ENCODE measurements at places on chromosomes 3 and 15. TPM values are rescaled to one million over a fixed set of nuclear protein-coding genes. Genes with fewer than 3 reads are reported as not detected.

Gene NTRK3
- total RNA-seq: 87.3 TPM

Gene FEZF2
- total RNA-seq: not detected

Gene OSBPL10
- 153 TPM for total RNA-seq

Gene EFCAB12
- total RNA-seq: 0.68 TPM

Gene LOXL1
- total RNA-seq: 164 TPM

Gene PAQR9
- not detected for total RNA-seq

Gene CCR8
- total RNA-seq: not detected

Gene HACD2
- 22.6 TPM for total RNA-seq

Gene ROPN1
- total RNA-seq: not detected

Gene RTP1
- 0.27 TPM for total RNA-seq

Gene RFTN1
- 69.7 TPM for total RNA-seq

Gene SOX14
- not detected for total RNA-seq

Gene ACKR4
- 13.5 TPM for total RNA-seq

DNA sequence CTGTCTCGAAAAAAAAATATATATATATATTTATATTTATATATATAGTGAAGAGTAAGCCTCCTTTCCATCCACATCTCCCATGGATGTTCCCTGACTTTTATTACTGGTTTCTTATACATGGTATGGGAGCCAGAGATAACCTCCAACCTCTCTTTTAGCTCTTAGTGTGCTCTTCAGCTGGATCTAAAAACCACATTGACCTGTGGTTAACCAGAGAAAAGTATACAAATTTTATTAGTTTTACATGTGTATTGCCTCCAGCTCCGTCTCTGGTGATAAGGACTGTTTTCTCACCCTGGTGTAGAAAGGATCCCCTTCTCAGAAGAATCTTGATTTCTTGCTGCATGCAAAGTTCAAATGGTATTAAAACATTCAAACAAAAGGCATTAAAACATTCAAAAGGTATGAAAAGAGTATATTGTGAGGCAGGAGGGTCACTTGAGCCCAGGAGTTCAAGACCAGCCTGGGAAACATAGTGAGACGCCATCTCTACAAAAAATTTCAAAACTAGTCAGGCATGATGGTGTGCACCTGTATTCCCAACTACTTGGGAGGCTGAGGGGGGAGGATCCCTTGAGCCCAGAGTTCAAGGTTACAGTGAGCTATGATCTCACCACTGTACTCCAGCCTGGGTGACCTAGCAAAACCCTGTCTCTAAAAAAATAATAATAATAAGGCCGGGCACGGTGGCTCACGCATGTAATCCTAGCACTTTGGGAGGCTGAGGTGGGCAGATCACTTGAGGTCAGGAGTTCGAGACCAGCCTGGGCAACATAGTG is 13.5 kb upstream of the TTBK2 start:
- no peak for DNase-seq

GRCh38 chr3:152156880-152157279 is 111.8 kb upstream of the MBNL1 start:
- no peak for DNase-seq

DNA sequence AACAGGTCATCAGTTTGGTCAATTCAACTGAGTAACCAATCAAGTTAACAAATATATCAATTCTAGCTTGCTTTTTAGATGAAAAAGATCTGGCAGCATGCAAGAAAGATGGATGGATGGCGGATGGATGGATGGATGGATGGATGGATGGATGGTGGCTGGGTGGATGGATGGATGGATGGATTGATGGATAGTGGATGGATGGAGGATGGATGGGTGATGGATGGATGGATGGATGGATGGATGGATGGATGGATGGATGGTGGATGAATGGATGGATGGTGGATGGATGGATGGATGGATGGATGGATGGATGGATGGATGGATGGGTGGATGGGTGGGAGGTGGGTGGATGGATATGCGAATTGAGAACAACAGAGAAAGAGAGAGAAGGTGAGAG is 303.7 kb upstream of the IGF1R start:
- no peak for DNase-seq

DNA sequence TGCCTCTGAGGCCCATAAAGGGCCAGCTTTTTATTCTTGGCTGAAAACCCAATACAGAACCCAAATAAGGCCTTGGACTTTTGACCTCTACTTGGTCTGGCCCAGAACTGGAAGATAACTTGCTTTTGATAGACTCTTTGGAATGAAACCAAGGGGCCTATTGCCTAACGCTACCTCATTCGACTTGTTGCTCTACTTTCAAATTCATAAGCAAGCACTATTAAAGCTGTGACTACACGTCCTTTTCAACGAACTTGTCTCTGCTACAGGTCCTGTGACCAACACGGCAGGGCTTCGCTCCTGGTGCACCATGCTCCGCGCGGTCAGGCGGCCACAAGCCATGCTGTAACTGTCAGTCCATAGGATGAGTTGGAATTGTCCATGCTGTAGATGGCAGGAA is 385.4 kb downstream of the MFSD1 start:
- no peak for DNase-seq

GRCh38 chr15:63195569-63196015 is 6.2 kb downstream of the RAB8B start:
- no peak for DNase-seq

DNA sequence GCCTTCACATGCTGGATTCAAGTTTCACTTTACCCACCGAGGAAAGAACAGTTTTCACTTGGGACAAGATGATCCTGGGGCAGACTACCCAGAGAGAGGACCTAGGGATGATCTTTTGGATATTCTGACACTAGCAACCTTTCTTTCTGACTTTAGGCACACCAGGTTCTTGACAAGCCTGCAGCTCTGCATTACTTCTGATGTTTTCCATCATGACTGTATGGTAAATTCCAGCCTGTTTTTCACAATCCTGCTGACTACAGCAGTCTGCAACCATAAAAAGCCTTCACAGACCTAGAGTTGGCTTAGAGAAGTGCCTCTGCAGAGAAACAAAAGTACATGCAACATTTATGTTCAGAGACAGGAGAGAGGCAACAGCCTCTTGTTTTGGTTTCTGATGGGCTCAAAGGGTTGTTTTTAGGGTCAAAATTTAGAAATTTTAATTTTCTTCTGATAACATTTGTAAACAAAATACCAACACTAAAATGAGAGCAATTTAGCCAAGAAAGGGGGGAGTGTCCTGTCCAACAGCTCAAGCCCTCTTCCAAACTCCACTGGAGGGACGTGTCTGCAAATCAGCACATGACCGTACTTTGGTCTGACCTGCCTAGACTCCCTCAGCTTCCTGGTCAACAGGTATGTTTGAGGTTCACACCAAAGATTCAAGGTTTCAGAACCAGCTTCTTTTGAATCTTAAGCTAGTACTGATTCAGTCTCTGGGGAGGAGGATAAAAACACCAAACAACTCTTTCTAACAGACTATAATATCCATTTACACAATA is 799 bp downstream of the ABI3BP start:
- no peak for DNase-seq

GRCh38 chr3:52237006-52237656 is 1.8 kb downstream of the TWF2 start:
- DNase-seq: no peak

GRCh38 chr15:65952391-65953053 is 83.2 kb downstream of the RAB11A start:
- DNase-seq: no peak

GRCh38 chr3:63986146-63986545 is 37.1 kb downstream of the PSMD6 start:
- DNase-seq: no peak

GRCh38 chr15:68674975-68675374 is 96.2 kb downstream of the CORO2B start:
- no peak for DNase-seq

GRCh38 chr3:138944929-138945708 is 1.8 kb downstream of the FOXL2 start:
- no peak for DNase-seq

DNA sequence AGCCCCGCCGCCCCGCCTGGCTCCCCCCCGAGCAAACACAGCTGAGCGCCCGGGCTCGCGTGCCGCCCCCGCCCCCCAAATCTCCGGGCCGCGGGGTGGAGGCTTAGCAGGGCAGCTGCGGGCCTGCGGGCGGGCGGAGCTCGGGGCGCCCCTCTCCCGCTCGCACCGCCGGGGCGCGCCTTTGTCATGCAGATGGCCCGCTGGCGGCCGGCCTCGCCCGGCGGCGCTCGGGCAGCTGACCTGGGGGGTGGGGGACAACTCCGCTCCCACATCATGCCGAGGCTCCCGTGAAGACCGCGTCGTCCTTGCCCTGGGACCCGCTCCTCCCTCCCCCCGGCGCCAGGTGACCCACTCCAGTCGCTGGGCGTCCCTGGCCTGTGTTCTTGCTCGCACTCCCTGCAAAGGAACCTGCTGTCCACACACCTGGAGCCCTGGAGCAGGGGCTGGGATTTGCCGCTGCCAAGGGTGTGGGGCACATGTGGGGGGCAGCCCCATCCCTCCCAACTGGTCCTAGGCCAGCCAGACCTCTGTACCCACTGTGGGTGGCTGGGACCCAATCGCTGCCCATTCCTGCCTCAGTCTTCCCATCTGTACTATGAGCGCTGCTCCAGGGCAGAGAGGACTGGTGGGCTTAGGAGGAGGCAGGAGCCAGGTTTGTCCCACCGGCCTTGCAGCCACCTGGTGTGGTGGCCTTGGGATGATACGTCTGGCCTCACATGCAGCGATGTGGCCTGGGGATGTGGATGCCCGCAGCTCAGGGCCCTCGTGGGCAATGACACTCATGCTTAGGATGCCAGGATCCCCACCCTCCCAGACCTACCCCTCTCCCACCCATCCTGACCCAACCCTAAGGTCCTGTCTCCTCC is 33.5 kb downstream of the DNAJB8 start:
- no peak for DNase-seq

DNA sequence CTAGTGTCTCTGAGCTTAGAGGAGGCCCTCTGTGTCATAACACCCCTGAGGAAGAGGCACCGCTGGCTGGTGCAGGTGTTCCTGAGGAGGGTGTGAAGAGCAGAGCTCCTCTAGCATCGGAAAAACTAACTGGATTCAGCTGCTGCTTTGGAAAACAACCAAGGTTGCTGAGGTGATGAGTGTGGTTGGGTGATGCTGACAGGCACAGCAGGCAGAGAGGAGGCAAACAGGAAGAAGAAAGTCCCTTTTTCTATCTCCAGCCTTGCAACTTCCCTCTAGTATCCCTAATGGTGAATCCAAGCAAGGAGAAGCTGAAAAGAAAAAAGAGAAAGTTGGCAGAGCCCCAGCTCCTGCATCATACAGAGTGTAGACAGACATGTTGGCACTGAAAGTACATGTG is 3.8 kb upstream of the OR4F15 start:
- no peak for DNase-seq

DNA sequence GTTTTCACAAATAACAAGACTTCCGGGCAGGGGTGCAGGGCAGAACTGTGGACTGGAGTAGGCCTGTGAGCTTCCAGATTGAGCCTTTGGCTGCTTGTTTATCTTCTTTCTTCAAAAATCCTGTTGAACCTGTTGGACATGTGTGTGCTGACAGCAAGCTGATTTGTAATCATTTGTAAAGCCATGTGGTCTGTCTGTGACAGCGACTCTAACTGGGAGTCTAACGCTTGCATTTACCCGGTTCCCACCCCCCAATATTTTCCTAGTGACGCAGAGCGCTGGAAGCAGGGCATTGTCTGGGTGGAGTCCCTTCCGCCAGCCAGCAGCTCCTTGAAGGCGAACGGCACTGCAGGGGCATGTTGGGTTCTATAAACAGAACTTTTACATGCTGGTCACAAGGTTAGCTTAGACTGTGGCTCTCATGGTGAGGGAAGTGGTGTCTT is 85.7 kb upstream of the MYZAP start:
- peak; percentile 36 for DNase-seq

GRCh38 chr3:194130807-194131589 is 5.0 kb upstream of the HES1 start:
- no peak for DNase-seq

DNA sequence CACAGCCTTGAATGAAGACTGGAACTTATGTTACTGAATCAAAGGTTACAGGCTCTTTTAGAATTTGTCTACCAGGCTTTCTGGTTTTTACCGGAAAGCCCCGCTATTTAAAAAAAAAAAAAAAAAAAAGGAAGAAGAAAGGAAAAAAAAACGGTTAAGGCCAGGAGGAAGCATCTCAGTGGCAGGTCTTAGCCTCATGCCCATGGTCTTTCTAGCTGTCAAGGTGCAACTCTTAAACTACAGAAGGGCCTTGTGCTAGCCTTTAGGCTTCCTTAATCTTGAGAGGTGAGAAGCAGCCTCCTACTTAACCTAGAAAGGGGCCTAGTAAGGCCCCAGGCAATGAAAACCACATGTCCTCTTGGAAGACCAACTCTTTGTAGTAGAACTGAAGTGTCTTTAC is 77.5 kb downstream of the TBC1D5 start:
- DNase-seq: no peak

GRCh38 chr3:143247073-143247472 is 127.5 kb downstream of the CHST2 start:
- no peak for DNase-seq

GRCh38 chr3:42755681-42756578 is 17.1 kb downstream of the CCDC13 start:
- DNase-seq: no peak

- peak; percentile 50 for DNase-seq
Measured at GRCh38 chr15:66862940-66863335, 160.9 kb downstream of the SMAD6 start.

DNA sequence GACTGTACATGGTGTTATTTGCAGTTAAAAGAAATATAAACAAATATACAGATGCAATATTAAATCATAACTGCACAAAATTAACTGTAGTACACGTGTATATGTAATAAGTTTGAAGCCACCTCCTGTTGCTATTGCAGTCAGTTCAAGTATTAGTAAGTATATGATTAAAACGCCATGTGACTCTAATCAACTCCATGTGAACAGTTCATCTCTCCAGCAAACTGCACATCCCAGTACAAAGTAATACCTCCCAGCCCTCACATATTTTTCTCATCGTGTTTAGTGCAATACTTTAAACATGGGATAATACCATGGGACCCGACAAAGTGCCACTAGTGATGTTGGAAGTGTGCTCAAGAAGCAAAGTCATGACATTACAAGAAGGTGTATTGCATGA is 34.6 kb downstream of the PDCD10 start:
- no peak for DNase-seq

GRCh38 chr3:123696808-123697207 is 112.0 kb upstream of the HACD2 start:
- DNase-seq: no peak

GRCh38 chr3:38614651-38615352 is 34.7 kb downstream of the SCN5A start:
- no peak for DNase-seq

GRCh38 chr3:13092621-13093617 is 19.7 kb upstream of the IQSEC1 start:
- DNase-seq: no peak

- DNase-seq: no peak
Measured at GRCh38 chr15:52340093-52340492, 44.5 kb upstream of the MYO5C start.

DNA sequence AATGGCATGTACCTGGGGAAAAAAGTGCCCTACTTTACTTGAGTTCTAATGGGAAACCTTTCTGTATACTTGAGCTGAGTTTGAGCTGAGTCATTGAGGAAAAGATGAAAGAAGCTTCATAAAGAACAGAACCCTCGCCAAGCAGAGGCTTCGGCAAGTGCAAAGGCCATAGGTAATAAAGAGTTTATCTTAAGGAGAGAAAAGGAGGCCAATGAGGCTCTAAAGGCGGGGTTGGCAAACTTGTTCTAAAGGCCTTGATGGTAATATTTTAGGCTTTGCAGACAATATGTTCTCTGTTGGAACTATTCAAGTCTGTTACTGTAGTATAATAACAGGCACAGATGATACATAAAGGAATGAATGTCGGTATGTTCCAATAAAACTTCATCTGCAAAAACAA is 17.6 kb upstream of the TRAT1 start:
- DNase-seq: no peak

All from thoracic aorta (tissue), 2 donors.